NCI-H510A (cell line): ENCODE measurements at places on chromosomes 1 and 21.
A peak's percentile ranks its signal among the peaks of the same experiment; 100 is the strongest.

DNA sequence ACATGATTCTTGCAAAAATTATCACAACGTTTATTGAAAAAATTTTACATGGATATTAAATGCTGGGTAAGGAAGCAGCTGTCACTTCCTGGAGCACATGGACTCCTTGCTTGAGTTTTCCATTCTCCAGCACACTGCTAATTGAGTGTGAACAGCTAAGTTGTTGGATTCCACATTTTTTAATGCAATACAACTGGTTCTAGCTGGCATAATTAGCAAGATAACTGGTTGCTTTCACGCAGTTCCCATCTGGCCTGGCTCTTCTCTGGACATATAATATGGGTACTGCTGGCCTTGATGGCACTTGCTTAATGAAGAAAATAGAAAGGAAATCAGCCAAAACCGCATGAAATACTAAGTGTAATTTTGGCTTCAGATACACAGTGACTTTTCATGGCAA is 26.6 kb downstream of the RGS21 start:
- DNase-seq = no peak

- DNase-seq = no peak
These were observed 1.2 kb upstream of the ATF3 start for GRCh38 chr1:212607206-212607912.

- DNase-seq = no peak
These were observed 253.7 kb downstream of the CACNA1E start for GRCh38 chr1:181737056-181737455.

DNA sequence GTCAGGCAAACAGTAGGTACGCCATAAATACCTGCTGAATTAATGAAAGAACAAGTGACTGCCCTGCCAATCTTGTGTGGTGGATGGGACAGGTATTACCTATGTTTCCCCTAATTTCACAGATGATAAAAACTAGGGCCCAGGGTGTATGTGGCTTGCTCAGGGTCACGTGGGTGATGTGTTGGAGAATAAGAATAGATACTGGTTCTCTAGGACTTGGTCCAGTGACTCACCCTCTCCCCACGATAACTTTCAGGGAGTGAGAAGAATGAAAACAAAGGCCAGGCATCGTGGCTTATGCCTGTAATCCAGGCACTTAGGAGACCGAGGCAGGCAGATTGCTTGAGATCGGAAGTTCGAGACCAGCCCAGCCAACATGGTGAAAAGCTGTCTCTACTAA is 26.7 kb downstream of the SLC26A9 start:
- DNase-seq = no peak

DNA sequence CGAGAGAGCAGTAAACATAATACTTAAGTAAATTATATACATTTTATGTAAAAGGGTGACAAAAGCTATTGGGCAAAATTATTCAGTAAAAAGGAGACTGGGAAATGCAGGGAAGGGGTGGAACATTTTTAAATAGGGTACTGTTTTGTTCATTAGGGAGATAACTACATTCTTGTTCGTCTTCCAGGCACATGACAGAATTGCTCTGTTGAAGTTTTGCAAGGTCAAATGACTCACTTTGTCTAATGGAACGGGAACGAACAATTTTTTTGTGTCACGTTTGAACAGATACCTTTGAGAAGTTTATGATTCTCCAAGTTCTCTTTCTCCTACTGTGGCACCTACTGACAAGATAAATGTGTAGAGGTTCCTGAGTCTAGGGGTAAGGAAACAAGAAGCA is 382.3 kb upstream of the ZRANB2 start:
- no peak for DNase-seq

DNA sequence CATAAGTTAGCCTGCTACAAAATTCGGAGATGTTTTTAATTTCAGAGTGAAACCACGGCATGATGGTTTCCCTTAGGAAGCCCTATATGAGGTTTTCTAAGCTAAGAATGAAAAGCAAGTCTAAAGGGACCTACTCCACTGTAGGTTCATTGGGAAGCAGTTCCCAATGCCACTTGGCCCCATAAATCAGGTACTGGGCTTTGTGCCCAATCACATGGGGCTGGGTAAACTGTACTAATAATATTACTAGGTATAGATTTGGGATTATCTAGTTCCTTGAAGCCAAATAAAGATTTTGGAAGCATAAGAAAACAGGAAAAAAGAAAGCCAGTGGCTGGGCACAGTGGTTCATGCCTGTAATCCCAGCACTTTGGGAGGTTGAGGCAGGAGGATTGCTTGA is 19.1 kb upstream of the ANGPTL7 start:
- no peak for DNase-seq

GRCh38 chr1:115558275-115558674 is 83.5 kb upstream of the VANGL1 start:
- DNase-seq = no peak

DNA sequence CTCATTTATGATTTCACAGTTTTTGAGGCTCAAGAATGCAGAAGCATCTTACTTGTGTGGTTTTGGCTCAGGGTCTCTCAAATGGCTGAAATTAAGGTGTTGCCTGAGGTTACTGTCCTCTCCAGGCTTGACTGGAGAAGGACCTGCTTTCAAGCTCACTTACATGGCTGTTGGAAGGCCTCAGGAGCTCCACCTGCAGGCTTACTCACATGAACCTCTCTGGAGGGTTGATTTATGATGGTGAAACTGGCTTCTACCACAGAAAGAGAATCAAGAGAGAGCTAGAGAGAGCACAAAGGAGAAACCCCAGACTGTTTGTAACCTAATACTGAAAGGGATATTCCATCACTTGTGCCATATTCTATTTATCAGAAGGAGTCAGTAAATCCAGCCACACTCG is 6.2 kb upstream of the KCNK2 start:
- DNase-seq = peak; percentile 35

GRCh38 chr1:205824180-205824579 is 11.2 kb upstream of the SLC41A1 start:
- DNase-seq = no peak

DNA sequence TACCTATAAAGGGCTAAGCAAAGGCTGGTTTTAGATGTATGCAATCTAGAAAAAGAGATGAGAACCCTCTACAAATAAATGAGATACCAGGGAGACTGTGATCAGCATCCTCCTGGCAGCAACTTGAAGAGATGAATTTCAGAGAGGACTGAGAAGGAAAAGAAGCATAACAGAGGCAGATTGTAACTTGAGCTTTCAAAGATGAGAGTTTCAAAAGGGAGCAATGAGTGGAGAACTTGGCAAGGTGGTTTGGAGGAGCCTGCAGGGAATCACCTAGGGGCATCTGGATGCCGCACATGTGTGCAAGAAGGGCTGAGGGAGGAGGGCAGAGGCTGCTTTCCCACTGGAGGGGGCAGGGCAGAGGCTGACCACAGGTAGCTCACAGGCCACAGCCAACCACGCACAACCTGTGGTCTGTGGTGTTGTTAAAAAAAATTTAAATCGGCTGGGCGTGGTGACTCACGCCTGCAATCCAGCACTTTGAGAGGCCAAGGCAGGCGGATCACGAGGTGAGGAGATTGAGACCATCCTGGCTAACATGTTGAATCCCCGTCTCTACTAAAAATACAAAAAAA is 50.2 kb downstream of the PCNX2 start:
- DNase-seq = no peak

DNA sequence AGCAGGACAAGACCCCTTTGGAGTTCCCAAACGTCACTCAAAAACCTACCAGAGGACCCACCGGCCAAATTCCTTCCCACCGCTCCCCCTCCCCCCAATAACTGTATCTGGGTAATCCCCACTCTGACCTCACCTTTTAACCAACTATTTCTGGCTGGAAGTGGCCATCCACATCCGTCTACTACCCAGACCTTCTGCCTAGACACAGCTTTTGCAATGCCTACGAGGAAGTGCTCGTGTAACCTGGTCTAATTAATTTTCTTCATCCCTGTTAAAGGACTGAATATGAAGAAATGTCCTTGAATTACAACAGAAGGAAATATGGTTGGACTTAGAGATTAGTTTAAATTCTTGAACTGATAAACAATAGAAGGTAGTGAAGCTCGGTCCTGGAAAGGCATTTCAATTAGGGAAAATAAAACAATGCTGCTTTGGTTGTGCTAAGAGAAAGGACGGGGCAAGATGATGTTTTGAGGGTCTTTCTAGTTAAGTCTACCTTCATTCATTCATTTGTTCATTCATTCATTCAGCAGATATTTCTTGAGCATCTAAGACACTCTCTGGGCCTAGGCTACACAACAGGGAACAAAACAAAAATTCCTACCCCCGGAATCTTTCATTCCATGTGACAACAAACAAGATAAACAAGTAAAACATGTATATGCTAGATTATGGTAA is 18.8 kb downstream of the AVPR1B start:
- no peak for DNase-seq

GRCh38 chr1:144551543-144552424 is 40.9 kb upstream of the PPIAL4F start:
- no peak for DNase-seq

DNA sequence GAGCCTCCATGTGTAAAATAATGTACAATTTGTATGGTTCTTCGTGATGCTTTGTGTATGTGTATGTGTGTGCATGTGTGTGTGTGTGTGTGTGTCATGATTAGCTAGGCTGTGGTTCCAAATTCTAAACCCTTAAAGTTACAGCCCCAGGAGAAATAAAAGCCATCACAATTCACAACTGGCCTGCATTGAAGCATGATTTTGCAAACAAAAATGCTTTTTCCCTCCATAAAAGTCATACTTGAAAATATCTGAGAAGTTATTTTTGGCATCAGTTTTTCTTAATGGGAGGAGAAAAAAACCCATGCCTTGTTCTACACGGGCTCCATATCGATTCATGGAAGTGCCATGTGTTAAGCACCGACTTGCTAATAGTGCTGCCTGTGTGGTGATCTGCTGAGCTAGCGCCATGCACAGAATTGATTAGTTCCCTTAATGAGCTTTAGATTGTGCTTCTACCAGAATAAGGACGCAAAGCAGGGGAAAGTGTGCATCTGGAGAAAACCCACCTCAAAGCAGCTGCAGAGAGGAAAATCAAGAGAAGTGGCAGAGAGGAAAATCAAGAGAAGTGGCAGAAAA is 207.3 kb downstream of the DSCAM start:
- no peak for DNase-seq

- no peak for DNase-seq
These were observed 222.3 kb downstream of the COP1 start for GRCh38 chr1:175984813-175985212.

- DNase-seq = peak; percentile 21
These were observed 14.7 kb downstream of the JUN start for GRCh38 chr1:58768971-58769808.

GRCh38 chr1:117020526-117021156 is 19.1 kb downstream of the CD101 start:
- DNase-seq = no peak

DNA sequence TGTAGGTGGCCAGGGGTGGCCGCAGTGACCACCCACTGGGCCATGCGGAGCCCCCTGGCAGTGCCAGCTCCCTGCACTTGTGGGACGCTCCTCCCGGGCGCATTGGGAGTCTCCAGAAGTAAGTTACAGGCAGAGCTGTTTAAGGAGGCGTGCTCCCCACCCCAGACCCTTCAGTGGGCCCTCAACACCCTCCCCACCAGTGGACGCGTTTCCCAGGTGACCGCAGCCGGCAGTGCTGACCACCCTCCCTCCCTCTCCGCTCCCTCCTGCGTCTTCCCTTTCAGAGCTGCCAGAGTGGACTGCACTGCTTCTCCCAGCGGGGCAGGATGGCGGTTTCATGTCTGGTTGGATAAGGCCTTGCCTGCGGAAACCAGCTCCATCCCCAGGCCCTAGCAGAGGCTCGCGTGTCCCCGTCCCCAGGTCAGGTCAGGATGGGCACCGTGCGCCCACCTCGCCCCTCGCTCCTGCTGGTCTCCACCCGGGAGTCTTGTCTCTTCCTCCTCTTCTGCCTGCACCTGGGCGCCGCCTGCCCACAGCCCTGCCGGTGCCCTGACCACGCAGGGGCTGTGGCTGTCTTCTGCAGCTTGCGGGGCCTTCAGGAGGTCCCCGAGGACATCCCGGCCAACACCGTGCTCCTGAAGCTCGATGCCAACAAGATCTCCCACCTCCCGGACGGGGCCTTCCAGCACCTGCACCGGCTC is 1.1 kb downstream of the LRRC3 start:
- no peak for DNase-seq

- DNase-seq = no peak
These were observed 112.8 kb downstream of the HIVEP3 start for GRCh38 chr1:41805771-41806471.

DNA sequence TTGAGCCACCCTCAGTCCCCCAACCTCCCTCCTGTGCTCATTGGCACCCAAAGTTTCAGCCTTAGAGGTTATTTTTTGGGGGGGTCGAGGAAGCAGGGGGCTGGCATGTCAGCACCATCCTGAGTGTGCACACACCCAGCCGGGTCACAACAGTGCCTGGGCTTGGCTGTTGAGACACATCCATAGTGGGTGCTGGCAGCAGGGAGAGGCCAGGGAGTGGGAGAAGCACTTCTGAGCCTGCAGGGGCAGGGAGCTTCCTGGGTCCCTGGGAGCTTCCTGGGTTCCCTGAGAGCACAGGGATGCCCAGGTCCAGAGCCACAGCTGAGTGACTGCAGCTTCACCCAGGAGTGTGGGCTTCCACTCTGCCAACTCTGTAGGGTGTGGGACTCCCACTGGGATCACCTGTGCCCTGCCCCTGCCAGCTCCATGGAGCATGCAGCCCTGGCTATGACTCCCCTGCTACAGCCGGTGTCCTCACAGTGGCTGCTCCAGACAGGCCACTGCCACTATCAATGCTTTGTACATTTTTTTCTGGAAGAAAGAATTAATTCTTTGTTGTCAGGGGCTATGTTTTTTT is 240.4 kb downstream of the PTGER3 start:
- DNase-seq = no peak

DNA sequence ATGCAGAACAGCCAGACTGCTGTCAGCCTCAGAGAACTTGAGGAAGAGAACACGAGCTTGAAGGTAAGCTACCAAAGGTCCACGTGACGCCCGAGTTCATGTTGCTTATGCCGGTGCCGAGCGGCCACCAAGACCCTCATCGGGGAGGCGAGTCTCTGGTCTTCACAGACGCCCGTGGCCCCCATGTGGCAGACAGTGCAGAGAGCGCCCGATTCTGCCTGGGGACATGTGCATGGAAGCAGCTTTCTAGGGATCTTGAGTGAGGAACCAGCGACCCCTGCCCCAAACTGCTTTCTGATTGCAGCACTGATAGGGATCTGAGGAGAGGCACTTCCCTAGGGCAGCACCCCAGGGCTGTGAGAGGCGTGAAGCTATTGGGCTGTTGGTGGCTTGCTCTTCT is 56.3 kb upstream of the DIP2A start:
- DNase-seq = no peak

GRCh38 chr1:229224308-229224707 is 46.6 kb upstream of the RAB4A start:
- DNase-seq = no peak

- DNase-seq = no peak
These were observed 19.9 kb downstream of the HIPK1 start for GRCh38 chr1:113949007-113949406.
